Astrocyte (in vitro differentiated cells and primary cell): ENCODE measurements at places on chromosomes 16 and 17.
A peak's percentile ranks its signal among the peaks of the same experiment; 100 is the strongest.

DNA sequence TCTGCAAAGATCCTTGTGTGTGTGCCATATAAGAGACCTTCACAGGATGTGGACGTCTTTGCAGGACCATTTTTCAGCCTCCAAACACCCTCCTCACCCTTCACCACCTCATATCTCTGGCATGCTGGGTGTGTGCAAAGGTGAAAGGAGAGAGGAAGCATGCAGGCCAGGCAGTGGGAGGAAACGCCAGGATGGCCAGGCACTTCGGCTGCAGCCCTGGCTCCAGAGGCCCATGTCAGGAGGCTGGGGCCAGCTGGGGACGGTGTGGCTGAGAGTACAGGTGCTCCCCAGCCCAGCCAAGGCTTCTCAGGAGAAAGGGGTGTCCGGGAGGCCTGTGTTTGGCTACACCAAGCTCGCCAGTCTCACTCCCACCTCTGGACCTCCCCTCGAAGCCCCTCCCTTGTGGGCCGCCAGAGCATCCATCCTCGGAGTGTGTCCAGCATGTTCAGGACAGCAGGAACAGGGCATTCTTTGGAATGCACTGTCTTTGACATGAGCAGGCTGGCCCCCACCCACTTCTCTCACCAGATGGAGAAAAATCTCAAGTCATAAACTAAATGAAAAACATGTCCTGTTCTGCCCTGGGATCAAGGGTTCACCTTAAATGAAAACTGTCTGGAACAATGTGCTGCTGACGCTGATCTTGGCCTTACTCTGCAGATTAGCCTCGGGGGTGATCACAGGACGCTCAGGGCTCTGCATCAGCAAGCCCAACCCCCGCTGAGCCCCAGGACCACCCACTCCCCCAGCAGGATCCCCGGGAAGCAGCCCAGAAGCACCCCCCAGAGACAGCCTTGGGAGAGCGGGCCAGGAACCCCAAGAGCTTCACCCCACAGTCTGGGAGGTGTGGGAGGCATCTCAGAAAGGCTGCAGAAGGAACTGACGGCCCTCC is 15.9 kb downstream of the PEMT start:
- DNase-seq: no peak

- DNase-seq: no peak
These were observed 59.5 kb downstream of the SLFN11 start for GRCh38 chr17:35313875-35314409.

- no peak for DNase-seq
These were observed 23.1 kb downstream of the ABCA3 start for GRCh38 chr16:2317231-2318020.

GRCh38 chr16:84413244-84414004 is 45.1 kb downstream of the ATP2C2 start:
- DNase-seq: no peak

GRCh38 chr17:74815550-74816370 is 39.6 kb upstream of the NAT9 start:
- DNase-seq: no peak

- DNase-seq: no peak
These were observed 2.0 kb upstream of the RAP1GAP2 start for GRCh38 chr17:2794111-2794803.

GRCh38 chr17:63954402-63955063 is 18.2 kb downstream of the SCN4A start:
- DNase-seq: no peak

DNA sequence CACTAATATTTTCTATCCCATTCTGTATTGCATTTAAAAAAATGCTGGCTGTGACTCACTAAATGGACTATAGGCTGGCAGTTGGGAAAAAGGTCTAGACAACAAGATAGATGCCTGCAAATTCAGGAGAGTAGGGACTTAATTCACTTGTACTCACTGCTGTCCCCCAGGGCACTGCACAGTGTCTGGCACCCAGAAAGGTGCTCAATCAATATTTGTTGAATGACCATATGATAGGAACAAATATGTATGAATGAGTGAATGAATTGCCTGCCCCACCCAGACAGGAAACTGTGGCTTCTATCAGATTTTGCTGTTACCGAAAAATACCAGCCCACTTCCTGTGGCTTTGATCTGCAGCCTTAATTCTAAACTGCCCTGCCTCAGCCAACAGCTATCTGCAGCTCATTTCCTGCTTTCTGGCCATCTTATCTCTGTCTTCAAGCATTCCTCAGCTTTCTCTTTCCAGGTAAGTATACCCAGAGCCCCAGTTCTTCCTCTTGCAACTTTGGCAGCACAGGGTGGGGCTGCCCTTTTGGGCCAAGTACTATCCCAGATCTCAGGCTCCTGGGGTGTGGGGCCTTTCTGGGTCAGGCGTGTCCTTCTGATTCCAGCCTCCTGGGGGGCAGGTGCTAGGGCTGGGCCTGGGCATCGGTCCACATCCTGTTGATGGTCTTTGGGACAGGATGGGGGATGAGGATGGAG is 15.3 kb upstream of the TNS4 start:
- peak; percentile 58 for DNase-seq

DNA sequence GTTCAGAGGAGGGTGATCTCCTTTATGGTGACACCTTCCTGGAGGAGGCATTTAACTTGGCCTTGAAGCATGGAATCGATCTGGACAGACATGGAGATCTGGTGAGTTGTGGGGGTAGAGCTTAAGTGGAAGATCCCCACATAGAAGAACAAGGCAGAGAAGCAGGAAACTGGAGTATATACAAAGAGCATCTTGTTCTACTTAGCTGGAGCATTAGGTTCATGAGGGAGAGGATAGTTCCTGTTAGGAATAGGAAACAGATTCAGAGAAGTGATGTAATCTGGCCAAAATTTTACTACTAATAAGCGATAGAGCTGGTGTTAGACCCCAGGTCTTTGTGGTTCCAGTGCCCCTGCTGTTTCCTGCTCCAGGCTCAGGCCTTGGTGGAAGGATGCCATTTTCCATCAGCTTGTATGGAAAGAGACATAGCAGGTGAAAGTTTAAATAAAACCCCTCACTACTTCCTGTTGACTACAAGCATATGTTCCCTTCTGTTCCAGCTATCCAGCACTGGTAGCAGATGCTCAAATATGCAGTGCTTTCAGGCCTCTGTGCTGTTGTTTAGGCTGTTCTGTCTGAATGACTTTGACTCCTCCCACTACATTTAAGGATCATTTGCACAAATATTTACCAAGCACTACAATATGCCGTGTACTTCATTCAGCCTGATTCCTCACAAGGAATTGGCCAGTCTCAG is 9.4 kb downstream of the RPAIN start:
- DNase-seq: no peak

GRCh38 chr16:72959301-72959996 is 88.5 kb downstream of the ZFHX3 start:
- no peak for DNase-seq

DNA sequence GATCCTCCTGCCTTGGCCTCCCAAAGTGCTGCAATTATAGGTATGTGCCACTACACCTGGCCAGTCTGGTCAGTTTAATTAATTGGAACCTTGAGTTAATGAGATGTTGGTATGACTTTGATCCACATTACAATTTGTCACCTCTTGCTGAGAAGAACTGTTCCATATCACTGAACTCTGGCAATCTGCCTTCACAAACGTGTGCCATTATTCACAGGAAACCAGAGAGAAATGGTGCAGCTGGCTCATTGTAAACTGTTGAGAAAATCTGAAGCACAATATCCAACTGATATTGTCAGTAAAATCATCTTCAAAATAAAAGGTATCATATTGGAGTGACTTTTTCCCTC is 39.3 kb upstream of the YPEL2 start:
- DNase-seq: no peak

DNA sequence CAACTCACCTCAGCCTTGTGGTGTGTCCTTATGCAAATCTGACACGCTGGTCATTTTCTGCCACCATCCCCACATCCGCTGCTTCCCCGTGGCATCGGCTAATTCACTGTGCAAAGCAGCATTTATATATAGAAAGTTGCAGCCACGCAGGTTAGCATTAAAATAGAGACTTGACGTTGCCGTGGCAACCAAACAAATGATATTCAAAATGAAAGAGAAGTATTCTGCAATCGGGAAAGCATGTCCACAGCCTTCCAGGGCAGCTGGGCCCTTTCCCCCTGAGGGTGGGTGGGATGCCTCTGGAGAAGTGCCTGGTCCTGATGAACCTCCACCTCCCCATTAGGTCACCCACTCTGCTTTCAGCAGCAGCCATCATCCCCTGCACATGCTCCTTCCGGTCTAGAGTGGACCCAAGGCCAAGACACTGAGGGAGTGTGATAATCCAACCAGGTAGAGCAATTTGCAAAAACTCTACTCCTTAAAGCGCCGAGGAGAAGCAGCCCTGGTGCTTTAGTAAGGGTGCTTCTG is 138.7 kb downstream of the GAS7 start:
- no peak for DNase-seq

DNA sequence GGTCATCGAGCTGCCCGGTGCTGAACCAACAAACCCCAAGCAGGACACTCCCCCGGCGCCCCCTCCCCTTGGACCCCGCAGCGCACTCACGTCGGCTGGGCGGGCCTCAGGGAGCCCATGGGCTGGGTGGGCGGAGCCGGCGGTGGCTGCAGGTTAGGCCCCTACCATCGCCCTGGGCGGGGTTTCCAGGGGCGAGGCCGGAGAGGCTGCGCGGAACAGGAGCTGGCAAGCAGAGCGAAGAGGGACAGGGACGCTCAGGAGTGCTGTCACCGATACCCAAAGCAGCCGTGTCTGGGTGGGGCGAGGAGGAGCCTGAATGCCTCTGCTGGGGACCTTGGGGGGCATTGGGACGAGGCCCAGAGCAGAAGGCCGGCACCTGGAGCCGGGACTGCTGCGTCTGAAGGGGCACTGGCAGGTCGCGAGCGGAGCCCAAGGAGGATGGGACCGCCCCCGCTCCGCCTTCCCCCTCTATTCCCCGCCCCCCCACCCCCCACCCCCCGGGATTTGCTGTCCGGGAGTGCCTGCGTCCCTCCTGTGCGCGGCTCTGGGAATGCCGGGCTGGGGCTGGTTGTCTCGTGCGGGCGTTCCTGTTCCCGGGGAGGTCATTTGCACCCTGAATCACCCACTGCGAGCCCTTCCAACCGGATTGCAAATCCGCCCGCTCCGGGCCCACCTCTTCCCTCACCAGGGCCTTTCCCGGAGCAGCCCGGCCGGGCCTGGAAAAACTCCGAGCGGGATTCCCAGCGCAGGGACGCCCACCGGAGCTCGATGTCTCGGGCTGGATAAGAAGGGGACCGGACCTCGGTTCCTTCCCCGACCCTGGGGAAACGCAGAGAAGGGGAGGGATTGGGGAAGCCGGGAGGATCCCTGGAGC is 902 bp downstream of the ARHGAP27 start:
- DNase-seq: no peak

DNA sequence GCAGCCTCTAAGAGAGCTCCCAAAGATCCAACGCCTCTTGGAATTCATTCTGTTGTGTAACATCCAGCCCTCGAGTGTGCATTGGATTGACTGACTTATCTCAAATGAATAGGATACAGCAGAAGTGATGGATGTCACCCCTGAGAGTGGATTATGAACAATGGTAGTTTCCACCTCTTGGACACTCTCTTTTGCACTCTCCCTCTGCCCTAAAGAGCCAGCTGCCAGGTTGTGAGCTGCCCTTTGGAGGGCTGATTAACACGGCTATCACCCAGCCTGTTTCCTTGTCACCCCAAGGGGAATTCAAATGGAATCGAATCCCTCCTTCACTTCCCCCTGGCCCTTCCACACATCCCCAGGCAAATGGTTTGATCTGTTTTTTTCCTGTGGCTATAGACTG is 21.2 kb upstream of the HAPSTR1 start:
- no peak for DNase-seq

DNA sequence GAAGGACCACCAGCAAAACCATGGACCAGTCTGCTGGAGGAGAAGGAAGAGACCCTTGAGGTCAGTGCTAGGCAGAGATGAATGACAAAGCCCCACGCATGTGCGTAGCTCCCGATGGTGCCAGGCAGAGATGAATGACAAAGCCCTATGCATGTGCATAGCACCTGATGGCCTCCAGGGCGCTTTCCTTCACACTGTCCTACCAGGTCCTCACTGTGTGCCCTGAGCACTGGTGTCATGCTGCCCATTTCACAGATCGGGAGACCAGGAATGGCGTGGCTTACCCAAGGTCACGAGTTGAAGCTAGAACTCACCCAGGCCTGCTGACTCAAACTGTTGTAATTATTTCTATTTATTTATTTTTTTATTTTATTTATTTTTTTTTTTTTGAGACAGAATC is 149.6 kb downstream of the KATNIP start:
- DNase-seq: no peak

DNA sequence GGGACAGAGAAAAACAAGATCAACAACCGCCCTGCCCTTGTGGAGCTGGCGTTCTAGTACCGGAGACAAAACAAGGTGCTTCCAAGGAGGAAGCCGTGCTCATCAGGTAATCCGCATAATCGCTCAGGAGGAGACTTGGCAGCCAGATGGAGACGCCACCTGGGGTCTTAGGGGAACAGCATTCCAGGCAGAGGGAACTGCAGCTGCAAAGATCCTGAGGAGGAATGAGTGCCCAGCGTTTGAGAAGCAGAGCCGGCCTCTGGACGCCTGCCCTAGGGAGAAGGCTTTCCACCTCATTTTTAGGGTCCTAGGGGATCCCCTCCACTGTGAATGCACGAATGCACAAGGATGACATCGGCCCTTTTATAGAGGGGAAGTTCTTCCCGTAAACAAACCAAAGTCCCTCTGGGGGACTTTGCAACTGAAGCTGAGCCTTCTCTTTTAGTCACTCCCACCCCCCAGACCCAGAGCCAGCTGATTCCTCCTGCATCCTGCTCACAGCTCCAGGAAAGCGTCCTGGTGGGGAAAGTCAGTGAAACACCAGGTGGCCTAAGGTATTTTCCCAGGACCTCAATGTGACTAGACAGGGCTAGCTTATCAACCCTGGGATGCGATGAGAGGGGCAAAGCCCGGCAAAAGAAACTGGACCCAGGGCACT is 13.2 kb upstream of the MPRIP start:
- no peak for DNase-seq

- DNase-seq: no peak
These were observed 3.1 kb downstream of the MMP15 start for GRCh38 chr16:58028541-58029070.

DNA sequence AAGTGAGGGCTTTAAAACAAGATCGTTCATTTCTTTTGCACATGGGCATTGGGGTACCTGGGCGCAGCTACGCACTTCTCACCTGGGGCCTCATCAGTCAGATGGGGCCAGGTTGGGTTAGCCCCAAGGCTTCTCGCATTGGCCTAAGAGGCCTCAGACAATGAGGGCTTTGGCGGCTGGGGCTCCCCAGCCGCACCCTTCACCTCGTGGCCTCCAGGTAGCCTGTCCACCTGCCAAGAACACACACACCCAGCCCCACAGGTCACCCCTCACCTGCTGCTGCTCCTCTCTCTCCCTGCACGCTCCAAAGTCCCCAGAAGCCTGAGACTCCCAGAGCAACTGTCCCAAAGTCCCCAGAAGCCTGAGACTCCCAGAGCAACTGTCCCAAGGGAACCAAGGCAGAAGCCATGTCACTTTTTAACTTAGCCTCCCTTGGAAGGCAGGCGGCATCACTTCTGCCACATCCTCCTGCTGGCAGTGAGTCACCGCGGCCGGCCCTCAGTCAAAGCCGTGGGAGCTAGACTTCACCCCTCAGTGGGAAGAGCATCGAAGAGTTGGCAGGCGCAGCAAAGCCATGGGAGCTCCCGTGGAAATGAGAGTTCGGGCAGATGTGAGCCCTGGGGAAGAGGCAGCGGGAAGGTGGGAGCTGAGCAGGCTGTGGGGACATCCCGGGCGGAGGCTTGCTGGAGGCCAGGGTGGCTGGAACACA is 78.9 kb upstream of the PLCG2 start:
- peak; percentile 66 for DNase-seq
